SW 1271 (cell line): ENCODE measurements at places on chromosomes 13 and 19.

- no peak for DNase-seq
These were observed 4.6 kb downstream of the RBM26 start for GRCh38 chr13:79401259-79402070.

GRCh38 chr19:33247441-33247819 lies 21.8 kb upstream of the SLC7A10 start:
- DNase-seq: no peak

GRCh38 chr19:5953680-5954213 lies 24.2 kb downstream of the RANBP3 start:
- DNase-seq: no peak

GRCh38 chr13:50282016-50282415 lies 266.8 kb downstream of the KCNRG start:
- no peak for DNase-seq

DNA sequence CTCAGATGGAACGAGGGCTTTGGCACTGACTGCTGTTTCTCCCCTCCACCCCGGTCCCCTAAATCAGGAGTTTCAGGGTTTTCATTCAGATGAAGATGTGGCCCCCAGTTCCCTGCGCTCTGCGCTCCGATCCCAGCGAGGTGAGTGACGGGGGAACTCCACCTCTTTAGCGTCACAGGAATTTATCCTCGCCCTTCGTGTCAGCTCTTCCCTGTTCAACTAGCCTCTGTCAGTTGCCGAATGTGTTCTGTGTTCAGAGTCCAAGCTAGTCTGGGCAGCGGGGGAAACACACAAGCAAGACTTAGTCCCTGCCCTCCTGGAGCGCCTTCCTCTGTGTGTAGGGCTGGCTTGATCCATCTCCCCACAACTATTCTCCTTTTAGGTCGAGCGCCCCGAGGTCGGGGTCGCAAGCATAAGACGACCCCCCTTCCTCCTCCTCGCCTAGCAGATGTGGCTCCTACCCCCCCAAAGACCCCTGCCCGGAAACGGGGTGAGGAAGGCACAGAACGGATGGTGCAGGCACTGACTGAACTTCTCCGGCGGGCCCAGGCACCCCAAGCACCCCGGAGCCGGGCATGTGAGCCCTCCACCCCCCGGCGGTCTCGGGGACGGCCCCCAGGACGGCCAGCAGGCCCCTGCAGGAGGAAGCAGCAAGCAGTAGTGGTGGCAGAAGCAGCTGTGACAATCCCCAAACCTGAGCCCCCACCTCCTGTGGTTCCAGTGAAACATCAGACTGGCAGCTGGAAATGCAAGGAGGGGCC lies 1.8 kb downstream of the KMT2B start:
- DNase-seq: no peak
